ENCODE measurements at places on chromosomes 5 and 9. TPM values are rescaled to one million over a fixed set of nuclear protein-coding genes. Genes with fewer than 3 reads are reported as not detected.

- DNase-seq, result no peak
These were observed 147.6 kb upstream of the TRPM3 start for GRCh38 chr9:71268871-71269635.

DNA sequence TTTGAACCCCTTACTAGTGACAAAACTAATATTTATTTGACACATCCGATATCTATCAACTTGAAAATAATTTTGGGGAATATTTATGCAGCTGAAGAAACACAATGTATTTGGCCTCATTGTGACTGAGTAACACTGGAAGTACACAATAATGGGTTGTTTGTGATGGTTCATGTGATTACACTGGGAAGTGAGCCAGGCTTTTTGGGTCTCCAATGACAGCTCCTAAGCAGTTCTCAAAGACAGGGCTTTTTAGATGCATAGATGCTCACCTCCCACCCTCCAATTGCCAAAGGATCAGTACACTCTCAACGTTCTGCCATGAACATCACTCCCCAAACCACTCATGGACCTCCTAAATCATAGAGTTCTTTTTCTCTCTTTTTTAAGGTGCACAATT is 170.0 kb downstream of the SLC24A2 start:
- DNase-seq, result no peak

- DNase-seq, result no peak
These were observed 285.9 kb downstream of the ARL15 start for GRCh38 chr5:54024466-54024865.

PRR16 gene
- 0.81 TPM for total RNA-seq

NR5A1 gene
- total RNA-seq, result 0.54 TPM

Measured in hematopoietic multipotent progenitor cell (in vitro differentiated cells).